ENCODE measurements at places on chromosomes 1 and 21.

GRCh38 chr1:177863796-177864195 is 106.1 kb downstream of the SEC16B start:
- DNase-seq = no peak

DNA sequence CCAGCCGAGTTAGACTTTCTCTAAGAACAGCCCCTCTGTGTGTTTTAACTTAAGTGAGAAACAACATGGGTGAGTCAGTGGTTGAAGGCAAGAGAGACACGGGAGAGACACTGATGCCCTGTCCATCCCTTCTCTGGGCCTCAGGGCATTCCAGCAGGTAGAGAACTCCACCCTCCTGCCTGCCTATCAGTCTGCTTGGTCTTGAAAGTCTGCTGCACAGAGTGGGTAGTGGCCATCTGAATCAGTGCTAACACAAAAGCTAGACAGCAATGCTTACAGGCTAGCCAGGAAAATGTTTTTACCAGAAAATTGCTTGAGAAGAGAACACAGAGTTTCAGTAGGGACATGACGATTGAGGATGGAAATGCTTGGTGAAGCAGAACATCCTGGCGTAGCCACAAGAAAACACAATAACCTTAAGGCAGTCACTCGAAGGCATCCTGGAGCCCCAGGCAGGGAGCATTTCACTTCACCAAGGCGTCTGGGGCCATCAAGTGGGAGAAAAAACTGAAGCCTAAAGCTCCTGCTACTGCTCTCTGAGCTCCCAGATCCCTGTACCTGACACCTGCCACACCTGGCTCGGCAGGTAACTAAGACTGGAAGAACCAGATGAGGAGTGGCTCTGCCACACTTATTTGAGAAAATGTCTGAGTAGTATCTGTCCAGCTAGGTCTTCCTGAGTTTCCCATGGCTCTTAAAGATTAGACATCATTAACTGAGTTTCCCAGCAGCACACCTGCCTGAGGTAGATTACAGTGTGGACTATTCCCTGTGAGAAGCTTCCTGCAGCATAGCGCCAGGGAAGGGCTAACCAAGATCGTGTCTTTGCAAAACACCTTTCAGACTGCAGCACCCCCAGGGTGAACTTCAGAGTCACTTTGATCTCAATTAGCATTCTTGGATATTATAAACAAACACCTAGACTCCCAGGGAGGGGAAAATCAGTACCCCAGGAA is 18.1 kb upstream of the LBR start:
- no peak for DNase-seq

GRCh38 chr21:43827015-43827611 is 37.7 kb downstream of the RRP1 start:
- no peak for DNase-seq

GRCh38 chr1:172917972-172918371 is 132.8 kb downstream of the TNFSF18 start:
- peak; percentile 82 for DNase-seq

- DNase-seq = no peak
These were observed 54.1 kb upstream of the ID3 start for GRCh38 chr1:23613191-23614031.

DNA sequence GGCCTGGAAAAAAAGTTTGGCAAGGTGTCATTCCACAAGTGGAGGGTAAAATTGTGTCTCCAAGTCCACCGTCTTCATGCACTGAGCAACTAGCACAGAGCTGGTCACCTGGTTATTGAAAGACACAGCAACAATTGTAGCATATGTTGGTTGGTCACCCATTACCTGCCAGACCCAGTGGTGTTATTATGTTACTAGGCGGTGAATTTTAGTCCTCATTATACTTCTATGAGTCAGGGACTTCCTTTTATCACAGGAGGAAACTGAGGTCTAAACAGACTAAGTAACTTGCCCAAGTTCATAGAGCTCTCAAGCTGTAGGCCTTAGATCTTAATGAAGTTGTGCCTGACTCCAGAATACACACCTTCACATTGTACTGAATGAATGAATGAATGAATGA is 94.9 kb upstream of the VANGL1 start:
- DNase-seq = no peak

- no peak for DNase-seq
These were observed 8.8 kb downstream of the PRXL2B start for GRCh38 chr1:2595261-2595811.

GRCh38 chr1:176752505-176752904 is 289.5 kb downstream of the PAPPA2 start:
- no peak for DNase-seq

GRCh38 chr1:24096009-24096738 is 15.8 kb downstream of the MYOM3 start:
- no peak for DNase-seq

GRCh38 chr1:45862008-45862407 is 58.6 kb downstream of the MAST2 start:
- DNase-seq = no peak

GRCh38 chr1:14982029-14982428 is 171.5 kb upstream of the TMEM51 start:
- no peak for DNase-seq

GRCh38 chr1:93324486-93325464 is 20.9 kb upstream of the DR1 start:
- DNase-seq = peak; percentile 43

GRCh38 chr1:201489643-201490261 is 17.2 kb downstream of the CSRP1 start:
- no peak for DNase-seq

DNA sequence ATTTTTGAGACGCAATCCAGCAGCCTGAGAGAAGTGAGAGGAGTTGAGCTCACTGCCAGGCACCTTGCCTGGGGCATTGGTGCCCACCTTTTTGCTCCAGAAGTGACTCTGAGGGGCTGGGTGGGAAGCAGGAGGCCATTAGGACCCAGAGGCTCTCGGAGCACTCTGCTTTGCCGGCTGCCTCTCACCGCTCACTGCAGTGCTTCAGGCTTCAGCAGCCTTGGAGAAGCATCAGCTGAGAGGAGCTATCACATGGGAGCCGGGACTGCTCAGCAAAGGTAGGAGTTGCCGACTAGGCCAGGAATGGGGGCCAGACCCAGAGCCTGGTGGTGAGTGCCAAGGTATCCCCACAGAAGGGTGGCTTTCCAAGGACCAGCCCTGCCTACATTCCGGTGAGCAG is at the start of gene GPR61:
TSS of gene GPR61 (plus strand) at position 197 of the 400 bp plus-strand sequence. CDS start 3,151 bp downstream, outside the sequence.
- DNase-seq = peak; percentile 2

DNA sequence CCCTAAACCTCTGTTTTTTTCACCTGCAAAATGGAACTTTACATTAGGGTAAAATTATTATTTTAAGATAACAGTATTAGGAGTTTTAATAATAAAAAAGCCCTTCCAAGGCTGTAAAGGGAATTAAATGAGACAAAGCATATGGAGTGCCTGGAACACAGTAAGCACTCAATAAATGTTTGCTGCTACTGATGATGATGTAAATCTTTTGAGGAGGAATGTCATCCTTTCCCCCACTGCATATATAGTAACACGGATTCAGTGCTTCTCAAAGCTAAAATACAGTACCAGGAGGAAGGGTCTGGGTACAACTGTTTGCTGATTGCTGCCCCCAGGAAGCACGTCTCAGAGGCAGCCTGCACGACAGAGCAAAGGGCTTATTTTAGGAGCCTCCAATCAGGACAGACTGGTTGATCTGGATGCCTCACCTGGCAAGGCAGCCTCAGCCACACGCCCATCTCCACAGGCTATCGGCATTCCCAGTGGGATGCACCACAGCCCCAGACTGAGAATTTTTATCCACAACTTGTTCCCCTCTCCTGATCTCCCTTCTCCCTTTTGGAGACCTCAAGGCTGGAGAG is 64.4 kb downstream of the GADD45A start:
- DNase-seq = no peak

GRCh38 chr1:218408942-218409341 is 63.8 kb downstream of the TGFB2 start:
- DNase-seq = no peak

DNA sequence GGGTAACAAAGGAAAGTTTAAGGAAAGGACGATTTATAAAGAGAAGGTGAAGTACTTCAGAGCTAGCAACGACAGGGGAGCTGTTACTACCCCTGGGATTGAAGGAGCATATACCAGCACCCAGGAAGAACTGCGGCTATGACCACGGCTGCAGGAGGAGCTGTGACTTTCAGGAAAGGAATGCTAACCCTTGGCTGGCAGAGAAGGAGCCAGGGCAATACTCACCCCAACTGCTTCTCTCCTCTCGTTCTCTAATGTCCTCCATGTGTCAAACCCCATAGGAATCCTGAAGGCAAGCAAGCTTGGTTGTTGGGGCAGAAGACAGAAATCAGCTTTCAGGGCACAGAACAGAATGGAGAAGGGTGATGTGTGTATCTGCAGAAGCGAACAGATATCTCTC is 120.5 kb downstream of the TMEM53 start:
- peak; percentile 94 for DNase-seq

DNA sequence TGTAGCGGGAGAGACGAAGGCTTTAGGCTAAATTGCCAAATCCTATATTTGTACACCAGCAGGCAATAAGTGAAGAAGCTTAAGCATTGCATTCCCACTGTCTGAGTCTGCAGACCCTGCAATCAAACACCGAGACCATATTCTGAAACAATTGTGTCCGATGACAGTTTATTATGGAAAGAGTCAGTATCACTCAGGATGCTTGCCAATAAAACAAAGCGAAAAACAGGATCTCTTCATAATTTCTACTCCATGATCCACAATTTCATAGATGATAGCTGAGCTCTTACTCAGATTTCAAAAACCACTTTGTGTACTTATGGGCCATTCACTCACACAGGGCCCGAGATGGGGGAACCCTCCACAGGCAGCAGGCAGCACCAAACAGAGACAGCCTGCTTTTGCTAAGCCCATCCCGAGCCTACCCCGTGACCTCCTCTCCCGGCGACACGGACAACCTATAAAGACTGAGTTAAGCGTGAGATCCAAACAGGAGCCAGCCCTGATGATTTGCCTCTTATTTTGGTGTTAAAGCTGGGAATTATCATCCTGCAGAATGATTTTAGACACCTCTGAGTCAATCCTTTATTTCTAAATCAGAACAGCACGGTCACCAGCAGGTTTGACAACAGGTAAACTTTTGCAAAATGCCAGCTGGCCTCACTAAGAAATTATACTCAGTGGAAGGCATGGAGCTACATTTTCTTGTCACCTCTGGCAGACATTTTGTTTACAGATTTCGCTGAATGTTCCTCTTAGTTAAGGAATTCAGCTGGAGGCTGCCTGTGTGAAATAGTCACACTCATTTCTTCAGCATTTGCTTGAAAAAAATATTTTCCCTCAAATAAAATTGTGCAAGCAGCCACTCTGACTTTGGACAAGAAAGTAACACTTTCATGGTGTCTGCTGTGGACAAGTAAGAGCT is 212.4 kb downstream of the GPATCH2 start:
- DNase-seq = no peak

- no peak for DNase-seq
These were observed 24.4 kb downstream of the CRYAA start for GRCh38 chr21:43193088-43193650.

- DNase-seq = no peak
These were observed 1240.7 kb downstream of the BRINP3 start for GRCh38 chr1:189237008-189237407.

DNA sequence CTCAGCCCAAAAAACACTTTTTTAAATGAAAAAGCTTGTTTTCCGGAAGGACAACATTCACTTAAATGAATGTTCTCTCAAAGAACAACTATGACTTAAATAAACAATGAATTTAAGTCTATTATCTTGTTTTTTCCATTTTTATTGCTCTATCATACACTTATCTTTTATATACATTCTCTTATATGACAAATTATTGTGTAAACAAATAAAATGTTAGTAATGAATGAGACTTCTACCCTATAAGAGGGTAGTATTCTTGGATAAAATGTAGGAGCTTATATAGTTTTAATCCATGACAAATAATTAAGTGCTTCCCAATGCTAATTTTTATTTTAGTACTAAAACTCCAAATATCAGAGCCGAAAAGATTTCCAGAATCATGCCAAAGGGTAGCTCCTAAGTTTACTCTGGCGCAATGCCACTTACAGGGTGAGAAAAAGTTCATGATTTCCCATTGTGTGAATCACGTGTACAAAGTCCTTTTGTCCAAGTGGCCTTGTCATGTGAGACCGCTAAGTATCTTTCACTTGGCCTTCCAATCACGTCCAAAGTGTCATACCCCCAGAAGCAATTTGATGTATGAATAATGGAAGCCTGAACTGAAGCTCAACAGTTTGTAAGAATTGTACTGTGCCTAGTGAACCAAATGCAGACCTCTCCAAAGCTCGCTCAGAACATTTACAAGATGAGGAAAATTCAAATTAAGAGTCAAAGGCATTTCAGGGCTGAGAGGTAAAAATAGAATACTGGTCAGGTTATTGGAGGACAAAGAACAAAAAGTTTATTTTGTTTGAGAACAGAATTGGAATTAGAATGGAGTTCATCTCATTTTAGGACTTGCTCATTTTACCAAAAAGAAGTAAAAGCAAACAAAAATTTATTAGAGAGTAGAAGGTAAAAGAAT is 56.6 kb upstream of the C1orf21 start:
- no peak for DNase-seq

GRCh38 chr1:58881471-58881994 is 97.7 kb upstream of the JUN start:
- peak; percentile 50 for DNase-seq

GRCh38 chr1:33370301-33370700 is 49.4 kb upstream of the A3GALT2 start:
- DNase-seq = no peak

DNA sequence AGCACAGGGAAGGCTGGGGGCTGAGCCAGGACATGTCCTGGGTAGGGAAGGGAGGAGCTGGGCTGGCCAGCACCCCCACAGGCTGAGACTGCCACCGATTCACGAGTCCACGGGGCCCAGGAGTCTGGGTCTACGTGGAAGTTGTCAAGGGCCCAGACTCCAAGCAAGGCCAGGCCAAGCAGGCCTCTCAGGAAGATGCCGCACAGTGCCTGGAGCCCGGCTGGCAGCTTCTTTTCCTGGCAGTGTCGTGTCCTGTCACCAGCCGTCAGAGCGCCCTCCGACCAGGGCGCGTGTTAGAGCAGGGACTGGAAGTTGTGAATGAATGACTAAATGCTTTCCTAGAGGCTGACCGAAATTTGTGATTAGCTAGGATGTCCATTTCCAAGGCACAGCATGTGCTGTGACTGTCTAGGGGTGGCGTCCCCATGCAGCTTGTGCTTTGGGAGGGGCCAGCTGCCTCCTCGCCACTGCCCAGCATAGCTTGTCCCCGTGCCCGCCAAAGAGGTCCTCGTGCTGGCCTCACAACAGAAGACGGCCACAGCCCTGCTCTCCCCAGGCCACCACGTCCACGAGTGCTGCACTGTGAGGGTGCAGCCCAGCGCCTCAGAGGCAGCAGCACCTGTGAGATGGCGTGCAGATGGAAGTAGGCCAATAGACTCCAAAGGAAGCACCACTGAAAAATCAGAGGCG is 147.4 kb upstream of the COL6A1 start:
- no peak for DNase-seq

- no peak for DNase-seq
These were observed 11.3 kb upstream of the SYT6 start for GRCh38 chr1:114164840-114165543.

- DNase-seq = no peak
These were observed 19.6 kb downstream of the AGL start for GRCh38 chr1:99869723-99870122.

- DNase-seq = no peak
These were observed 586.0 kb downstream of the PTBP2 start for GRCh38 chr1:97307568-97307967.

All from urothelium cell line (cell line).